PC-3 (cell line): ENCODE measurements at places on chromosomes 5 and 9. TPM values are rescaled to one million over a fixed set of nuclear protein-coding genes. Genes with fewer than 3 reads are reported as not detected.

CA9 gene
- 7.7 and 11.2 TPM in 2 replicates for total RNA-seq

ABCA1 gene
- 2.3 and 2.5 TPM in 2 replicates for total RNA-seq

CLIC3 gene
- 1.4 and 4.3 TPM in 2 replicates for total RNA-seq

SAXO1 gene
- total RNA-seq = not detected in 2 replicates

FGD3 gene
- 5.4 and 6.3 TPM in 2 replicates for total RNA-seq

SMIM15 gene
- total RNA-seq = 61.7 and 76.3 TPM in 2 replicates

OR1N2 gene
- total RNA-seq = not detected in 2 replicates

AHRR gene
- total RNA-seq = 1.6 and 1.9 TPM in 2 replicates

IL7R gene
- 7.1 and 7.4 TPM in 2 replicates for total RNA-seq

BHMT2 gene
- total RNA-seq = not detected in 2 replicates

MARCOL gene
- total RNA-seq = not detected in 2 replicates

BARHL1 gene
- total RNA-seq = not detected in 2 replicates

CBY3 gene
- 1.4 TPM in 1 of 2 replicates, not detected in the other for total RNA-seq

PLPPR1 gene
- total RNA-seq = not detected in 2 replicates

DNAJC18 gene
- total RNA-seq = 3.2 and 4.4 TPM in 2 replicates

NMUR2 gene
- not detected in 2 replicates for total RNA-seq

TEX48 gene
- total RNA-seq = 2.4 TPM in 1 of 2 replicates, not detected in the other

SLC34A1 gene
- 0.07 and 0.12 TPM in 2 replicates for total RNA-seq

EFNA5 gene
- 5.1 and 5.4 TPM in 2 replicates for total RNA-seq

MSANTD3 gene
- total RNA-seq = 86.9 and 92.7 TPM in 2 replicates

CD14 gene
- not detected in 2 replicates for total RNA-seq

ENTREP1 gene
- total RNA-seq = 0.36 and 0.46 TPM in 2 replicates

LMBRD2 gene
- 9.1 and 21.1 TPM in 2 replicates for total RNA-seq
